Left ventricle myocardium superior (tissue), 1 donor: ENCODE measurements at places on chromosomes 3 and 15. TPM values are rescaled to one million over a fixed set of nuclear protein-coding genes. Genes with fewer than 3 reads are reported as not detected.

ACOX2 gene
- total RNA-seq: 41.4 TPM

FSIP1 gene
- total RNA-seq: 1.0 TPM

SKOR1 gene
- total RNA-seq: 0.07 TPM

CTXN2 gene
- total RNA-seq: not detected

PARP15 gene
- total RNA-seq: 0.52 TPM

NOP10 gene
- 146 TPM for total RNA-seq

MLF1 gene
- total RNA-seq: 234 TPM

RFC4 gene
- 9.7 TPM for total RNA-seq

GOLGA8S gene
- 0.40 TPM for total RNA-seq

EXD1 gene
- total RNA-seq: not detected

PAQR5 gene
- total RNA-seq: 1.7 TPM

KLHL24 gene
- 272 TPM for total RNA-seq

GPR176 gene
- total RNA-seq: 1.5 TPM

FANCD2OS gene
- not detected for total RNA-seq
